Fibroblast of skin of right quadriceps (primary cell): ENCODE measurements at places on chromosomes 7 and 10.
A peak's percentile ranks its signal among the peaks of the same experiment; 100 is the strongest.

DNA sequence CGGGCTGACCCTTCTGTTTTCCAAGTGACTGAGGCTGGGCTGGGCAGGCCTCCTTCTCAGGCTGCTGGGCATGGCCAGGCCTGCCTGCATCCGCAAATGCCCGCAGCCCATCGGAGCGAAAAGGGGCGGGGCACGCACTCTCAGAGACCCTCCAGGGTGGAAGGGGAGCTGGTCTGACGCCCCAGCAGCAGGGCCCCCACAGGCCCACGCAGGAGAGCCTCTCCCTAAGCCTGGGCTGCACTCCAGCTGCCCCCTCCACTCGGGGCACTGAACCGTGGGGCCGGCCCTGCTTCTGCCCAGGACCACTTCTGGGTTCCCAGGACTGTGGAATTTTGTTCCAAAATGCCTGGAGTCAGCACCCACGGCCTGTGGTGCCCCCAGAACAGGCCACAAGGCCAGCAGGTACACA lies 9.3 kb downstream of the ADAP1 start:
- DNase-seq, result no peak

DNA sequence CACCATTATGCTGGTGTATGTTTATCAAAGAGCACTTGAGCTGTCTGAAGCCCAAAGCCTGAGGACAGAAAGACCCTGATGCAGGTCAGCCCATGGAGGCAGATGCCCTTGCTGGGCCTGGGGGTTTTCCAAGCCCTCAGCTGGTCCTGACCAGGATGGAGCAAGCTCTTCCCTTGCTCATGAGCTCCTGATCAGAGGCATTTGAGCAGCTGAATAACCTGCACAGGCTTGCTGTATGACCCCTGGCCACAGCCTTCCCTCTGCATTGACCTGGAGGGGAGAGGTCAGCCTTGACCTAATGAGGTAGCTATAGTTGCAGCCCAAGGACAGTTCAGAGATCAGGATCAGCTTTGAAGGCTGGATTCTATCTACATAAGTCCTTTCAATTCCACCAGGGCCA lies 13.0 kb downstream of the AQP1 start:
- no peak for DNase-seq

GRCh38 chr10:37576154-37576553 lies 281.3 kb downstream of the ZNF248 start:
- no peak for DNase-seq

DNA sequence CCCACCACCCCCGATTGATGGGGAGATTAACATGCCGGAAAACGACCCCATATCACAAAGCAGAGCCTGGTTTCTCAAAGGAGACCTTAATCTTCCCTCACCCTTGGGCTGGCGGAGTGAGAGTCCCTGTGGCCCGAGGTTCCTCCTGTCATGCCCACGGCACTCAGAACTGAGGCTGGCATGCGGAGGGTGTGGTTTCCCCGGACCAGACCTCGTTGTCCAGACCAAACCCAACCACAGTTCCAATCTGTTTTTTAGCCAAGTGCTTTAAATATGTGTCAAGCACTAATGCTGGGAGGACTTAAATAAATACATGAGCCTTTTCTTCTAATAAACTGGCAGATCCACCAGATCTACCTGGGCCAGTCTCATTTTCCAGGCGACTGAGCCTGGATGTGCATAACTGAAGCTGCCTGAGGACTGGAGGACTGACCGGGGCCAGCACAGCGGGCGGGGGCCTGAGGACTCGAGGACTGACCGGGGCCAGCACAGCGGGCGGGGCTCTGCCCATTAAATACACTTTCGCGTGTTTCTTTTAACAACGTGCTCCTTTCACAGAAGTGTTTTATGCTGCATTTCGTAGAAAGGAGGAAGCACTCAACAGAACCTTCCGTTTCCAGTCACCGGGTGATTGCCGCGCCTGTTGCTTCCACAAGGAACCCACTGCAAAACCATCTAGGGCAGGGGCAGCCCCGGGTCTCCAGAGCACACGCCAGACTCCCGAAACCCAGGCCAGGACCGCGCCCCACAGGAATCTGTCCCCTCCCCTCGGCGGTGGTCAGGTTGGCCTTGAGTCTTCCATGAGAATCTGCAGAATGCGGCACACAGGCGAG lies 334.6 kb downstream of the PTPRN2 start:
- no peak for DNase-seq

GRCh38 chr10:15321431-15322341 lies 49.4 kb downstream of the FAM171A1 start:
- DNase-seq, result peak; percentile 71

- DNase-seq, result no peak
Observed at GRCh38 chr7:136143271-136143670, 166.1 kb upstream of the MTPN start.

DNA sequence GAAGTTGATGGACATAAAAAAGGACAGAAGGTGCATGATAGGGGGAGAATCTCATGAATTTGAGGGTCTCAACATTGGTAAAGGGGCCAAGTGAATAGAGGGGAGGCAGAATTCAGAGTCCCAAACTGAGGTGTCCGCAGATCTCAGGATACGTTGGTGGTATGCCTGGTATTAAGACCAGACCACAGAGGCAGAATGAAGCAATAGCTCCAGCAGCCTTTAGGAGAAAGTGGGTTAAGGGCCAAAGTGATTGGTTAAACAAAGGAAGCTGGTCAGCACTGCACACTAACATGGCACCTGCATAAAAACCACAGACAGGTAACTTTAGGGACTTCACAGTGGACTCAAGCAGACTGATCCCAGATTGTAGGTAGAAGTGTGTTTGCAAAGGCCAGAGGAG lies 37.5 kb downstream of the MEST start:
- no peak for DNase-seq

DNA sequence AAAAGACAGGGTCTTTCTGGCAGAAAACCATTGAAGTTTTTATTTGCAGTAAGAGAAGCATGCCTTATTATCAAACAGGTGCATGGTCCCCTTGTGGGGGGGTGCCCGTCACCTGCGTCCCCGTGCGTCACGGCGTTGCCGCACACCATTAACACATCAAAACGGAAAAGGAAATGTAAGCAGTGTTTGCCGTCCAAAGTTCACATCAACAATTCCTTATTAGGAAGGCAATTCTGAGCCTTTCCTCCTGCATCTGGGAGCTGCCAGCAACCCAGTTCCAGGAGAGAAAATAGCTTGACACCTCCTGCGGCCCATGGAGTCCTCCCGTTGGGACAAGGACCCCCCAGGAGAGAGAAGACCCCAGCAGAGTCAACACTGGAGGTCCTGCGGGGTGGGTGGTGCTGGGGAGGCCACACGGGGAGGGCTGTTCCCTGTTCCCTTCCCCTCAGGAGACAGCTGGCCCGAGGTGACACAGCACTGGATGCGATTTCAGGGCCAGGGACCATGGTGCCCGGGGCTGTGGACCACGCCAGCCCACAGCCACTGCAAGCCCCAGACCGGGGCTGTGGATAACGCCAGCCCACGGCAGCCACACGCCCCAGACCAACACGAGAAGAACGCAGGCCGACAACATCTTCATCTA lies 39.5 kb downstream of the DIP2C start:
- no peak for DNase-seq

DNA sequence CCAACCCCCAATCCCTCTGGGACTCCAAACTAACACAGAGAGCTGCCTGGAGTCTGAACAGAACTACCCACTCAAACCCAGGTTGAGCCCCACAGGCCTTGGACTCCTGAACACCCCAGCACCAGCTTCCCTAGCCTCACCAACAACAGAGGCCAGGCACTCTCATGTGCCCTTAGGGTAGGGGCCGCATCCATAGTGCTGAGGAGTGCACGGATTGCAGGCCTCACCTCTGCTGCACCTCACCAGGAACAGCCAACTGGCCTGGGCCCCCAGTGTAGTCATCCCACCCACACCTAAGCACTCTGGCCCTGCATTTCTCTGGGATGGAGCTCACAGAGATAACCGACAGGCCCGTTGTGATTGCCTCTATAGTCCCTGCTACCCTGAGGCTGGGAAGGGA lies 194.2 kb downstream of the HPSE2 start:
- no peak for DNase-seq

- peak; percentile 28 for DNase-seq
Observed at GRCh38 chr10:77131214-77131613, 506.4 kb downstream of the KCNMA1 start.

DNA sequence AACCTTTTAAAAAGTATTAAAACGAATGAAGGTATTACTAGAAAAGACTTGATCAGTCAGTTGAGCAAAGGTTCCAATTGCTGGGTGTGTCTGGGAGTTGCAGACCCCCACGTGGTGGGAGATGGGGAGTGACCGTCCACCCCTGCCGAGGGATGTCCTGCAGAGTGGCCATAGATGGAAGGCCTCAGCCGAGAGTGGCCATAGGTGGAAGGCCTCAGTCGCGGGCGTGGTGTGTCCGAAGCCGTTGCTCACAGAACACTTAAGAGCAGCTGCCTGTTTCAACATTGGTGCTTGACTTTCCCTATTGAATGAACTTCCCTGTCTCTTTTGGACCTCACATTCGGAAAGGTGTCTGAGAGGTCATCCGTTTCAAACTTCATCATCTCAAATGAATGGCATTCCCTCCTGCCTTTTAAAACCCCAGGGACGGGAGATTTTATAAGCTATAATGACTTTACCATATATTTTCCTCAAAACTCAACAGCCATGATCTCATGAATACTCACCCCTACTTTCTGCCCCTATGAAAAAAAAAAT lies 69.4 kb downstream of the CAMK1D start:
- no peak for DNase-seq
